ENCODE measurements at places on chromosomes 6 and 20.
A peak's percentile ranks its signal among the peaks of the same experiment; 100 is the strongest.

- DNase-seq = no peak
Observed at GRCh38 chr6:41545247-41545702, 906 bp upstream of the FOXP4 start.

DNA sequence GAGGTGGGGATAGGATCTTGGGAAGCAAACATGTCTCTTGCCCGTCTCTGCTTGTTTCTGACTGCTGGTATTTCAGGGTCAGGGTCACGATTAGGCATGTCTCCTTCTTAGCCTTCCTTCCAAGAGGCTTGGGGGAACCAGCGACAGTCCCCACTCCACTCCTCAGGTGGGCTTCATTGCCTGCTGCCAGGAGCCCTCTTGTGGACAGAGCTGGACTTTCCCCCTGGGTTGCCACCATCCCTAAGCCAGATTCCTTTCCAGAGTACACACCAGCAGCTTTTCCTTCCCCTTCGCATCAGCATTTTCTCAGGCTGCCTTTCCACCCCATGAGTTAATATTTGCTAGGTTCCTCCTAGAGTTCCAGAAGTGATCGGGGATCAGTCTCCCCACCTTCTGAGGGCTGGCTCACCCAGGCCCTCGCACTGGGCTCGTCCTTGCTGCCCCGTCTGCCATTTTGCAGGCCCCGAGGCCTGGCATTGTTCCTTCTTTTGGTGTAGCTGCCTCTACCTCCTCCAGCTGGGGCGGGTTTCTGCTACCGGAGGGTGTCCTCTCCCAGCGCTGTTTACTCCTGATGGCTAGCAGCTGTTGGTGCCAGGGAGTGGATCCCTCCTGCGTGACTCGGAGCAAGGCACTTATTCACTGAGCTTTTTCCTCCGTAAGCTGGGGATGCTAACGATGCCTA, 8.8 kb upstream of the C20orf144 start:
- peak; percentile 76 for DNase-seq

DNA sequence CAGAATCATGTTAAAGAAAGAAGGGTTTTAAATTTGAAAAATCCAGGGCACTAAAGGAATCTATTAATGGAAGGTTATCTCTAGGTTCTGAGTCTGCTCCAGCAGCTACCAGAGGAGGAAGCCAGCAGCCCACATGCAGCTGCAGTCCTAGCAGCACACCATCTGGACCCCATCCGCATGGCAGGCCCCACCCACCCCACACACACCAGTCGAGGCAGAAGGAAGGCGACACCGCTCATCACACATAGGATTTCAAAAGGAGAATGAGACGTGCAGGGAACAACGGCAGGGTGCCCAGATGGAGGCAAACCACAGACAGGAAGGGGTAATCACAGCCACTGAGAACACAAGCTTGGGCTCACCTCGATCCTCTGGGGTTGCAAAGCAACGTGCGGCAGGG, 78.9 kb downstream of the GINS1 start:
- DNase-seq = no peak

DNA sequence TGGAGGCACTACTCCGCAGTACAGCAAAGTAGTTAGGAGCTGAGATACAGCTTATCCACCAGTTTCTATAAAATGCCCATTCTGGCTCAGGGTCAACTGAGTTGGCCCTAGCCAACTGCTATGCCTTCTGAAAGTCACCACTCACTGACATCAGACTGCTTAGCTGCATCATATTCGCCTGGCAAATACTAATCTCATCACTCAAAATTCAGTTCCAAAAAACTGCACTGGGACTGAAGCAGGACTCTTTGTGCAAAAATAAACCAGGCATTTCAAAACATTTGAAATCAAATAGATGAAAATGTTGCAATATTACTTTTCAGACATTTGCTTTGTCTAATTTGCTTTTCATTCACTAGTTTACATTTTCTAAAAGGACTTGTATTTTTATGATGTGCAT, 230.0 kb downstream of the ALDH8A1 start:
- no peak for DNase-seq

GRCh38 chr6:54248319-54248718, 59.9 kb upstream of the TINAG start:
- DNase-seq = no peak

DNA sequence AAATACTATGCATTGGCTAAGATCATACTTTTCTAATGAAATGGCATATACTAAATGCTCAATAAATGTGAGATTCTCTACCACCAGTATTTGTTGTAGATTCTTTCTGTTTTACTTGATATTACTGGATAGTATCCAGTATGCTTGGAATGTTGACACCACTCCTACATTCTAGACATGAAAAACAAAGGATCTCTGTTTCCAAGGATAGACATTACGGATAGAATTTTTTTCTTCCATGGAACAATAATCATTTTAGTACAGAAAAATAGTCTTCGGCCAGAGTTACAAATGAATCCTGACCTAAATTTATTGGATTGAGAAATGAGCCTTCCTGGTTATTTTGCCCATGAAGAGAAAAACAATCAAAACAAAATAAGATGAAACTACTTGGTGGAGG, 258.2 kb upstream of the NT5E start:
- no peak for DNase-seq

DNA sequence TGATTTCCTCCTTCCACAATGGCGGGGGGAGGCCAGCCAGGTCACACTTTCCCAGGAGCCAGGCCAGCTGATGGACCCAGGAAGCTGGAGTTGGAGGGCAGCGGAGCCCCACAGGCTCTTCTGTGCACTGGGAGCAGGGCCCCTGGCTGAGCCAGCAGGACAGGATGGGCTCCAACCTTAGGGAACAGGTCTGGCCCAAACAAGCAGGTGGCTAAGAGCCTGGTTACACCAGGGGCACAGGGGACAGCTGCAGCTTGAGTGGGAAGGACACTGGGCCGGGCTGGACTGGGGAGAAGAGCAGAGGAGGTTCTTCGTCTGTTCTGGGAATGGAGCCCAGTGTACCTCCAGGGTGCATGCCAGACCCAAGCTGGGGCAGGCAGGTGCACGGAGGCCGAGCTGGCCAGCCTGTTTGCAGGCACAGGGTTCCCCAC, 102.3 kb downstream of the DLL1 start:
- no peak for DNase-seq

DNA sequence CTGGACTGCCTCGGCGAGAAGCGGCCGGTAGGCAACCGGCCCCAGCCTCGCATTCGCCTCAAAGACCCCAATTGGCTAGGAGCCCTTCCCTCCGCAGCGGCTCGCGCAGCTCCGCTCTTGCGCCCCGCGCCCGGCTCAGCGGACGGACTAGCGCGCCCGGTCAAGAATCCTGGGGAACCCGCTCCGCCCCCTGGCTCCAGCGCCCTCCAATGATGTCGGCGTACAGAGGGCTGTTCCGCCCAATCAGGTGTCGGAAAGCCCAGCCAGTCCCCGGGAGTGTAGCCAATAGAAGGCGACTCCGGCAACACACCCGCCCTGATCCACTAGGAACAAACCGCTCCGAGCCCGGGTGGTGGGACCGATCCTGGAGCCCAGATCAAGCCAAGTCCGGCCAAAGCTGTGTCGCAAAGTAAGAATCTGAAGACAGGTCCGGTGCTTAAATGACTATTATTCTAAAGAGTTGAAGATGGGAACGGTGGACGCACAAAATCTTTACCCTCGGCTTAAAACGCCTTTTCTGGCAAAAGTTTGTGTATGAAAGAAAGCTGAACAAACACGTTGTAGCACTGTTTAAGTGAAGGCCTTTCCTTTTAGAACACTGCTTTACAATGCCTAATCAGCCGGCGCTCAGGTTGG, 132.2 kb downstream of the OGFRL1 start:
- peak; percentile 82 for DNase-seq

GRCh38 chr20:60804918-60805630, 447.0 kb upstream of the CDH4 start:
- no peak for DNase-seq

DNA sequence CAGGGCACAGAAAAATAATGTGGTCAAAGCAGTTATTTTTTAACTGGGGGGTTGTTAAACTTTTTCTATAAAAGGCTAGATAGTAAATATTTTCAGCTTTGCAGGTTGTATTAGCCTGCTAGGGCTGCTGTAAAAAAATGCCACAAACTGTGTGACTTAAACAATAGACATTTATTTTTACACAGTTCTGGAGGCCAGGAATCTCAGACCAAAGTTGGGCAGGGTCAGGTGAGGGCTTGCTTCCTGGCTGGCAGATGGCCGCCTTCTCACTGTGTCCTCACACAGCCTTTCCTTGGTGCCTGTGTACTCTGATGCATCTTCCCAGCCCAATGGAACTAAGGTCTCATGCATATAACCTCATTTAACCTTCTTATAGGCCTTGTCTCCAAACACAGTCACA, 294.7 kb downstream of the PTPRT start:
- DNase-seq = no peak

DNA sequence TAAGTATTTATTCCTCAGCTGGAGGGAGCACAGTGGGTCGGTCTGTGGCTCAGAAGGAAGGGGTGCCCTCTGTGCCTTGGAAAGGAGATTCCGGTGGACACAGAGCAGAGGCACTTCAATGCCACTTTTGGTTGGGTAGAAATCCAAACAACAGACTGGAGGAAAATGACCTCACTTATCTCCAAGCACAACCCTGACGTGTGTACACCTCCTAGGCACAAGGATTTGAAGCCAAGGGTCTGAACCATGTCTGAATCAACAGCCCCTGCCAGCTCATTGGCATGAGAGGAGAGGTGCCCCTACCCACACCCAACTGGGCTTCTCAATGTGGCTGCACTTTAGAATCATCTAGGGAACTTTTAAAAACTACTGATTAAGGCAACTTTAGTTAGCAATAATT, 13.4 kb downstream of the CD24 start:
- DNase-seq = no peak

GRCh38 chr6:163513570-163514166, 99.2 kb downstream of the QKI start:
- DNase-seq = peak; percentile 27

DNA sequence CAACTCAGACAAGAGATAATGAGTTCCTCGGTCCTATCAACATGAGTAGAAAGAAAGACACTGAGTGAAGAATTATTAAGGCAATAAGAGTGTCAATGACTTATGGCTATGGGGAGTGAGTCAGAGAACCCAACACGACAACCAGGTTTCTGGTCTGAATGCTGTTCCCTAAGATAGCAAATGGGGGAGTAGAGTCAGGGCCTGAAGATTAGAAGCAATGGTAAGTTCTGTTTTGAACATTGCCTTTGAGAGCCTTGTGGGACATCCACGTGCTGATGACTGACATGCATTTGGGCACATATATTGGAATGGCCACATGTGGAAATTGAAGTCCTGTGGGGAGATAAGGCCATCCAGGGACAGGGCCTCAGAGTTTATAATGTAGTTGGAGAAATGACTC, 254.4 kb upstream of the TCF21 start:
- DNase-seq = no peak

GRCh38 chr6:111761783-111762312, 111.4 kb downstream of the FYN start:
- DNase-seq = peak; percentile 69

GRCh38 chr6:168865-169455, 123.3 kb upstream of the DUSP22 start:
- peak; percentile 70 for DNase-seq

DNA sequence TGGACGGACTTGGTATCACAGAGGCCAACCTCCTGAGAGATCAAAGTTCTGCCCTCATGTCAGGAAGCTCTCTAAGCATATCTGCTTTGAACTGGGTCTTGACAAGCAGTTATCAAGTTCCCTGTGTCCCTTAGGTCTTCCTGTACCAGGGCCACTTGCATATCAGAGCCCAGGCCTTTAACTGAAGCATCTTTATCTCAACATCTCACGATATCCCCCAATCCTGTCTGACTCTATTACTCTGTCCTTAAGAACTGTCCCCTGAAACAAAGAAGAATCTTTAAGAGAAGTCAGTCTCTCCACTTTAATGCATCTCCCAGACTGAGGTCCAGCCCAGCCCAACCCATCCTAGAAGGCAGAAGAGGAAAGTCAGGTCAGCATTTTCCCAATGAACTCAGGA, 8.2 kb downstream of the MAS1L start:
- DNase-seq = no peak

DNA sequence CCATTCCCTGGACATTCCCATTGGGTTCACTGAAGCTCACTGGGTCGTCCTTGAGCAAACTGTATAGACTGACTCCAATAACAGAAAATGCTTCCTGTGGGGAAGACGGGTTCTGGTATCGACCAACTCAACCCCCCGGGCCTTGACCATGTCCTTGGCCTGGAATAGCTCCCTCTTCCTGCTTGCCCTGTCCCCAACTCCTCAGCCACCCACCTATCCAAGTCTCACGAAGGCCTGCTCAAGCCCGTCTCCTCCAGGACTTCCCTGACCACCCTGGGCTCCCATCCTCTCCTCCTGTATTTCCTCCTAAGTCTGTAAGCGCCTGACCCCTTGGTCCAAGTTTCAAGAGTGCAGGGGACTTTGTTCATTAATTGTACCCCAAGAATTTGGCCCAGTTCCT, 2.8 kb upstream of the HMGA1 start:
- DNase-seq = no peak

DNA sequence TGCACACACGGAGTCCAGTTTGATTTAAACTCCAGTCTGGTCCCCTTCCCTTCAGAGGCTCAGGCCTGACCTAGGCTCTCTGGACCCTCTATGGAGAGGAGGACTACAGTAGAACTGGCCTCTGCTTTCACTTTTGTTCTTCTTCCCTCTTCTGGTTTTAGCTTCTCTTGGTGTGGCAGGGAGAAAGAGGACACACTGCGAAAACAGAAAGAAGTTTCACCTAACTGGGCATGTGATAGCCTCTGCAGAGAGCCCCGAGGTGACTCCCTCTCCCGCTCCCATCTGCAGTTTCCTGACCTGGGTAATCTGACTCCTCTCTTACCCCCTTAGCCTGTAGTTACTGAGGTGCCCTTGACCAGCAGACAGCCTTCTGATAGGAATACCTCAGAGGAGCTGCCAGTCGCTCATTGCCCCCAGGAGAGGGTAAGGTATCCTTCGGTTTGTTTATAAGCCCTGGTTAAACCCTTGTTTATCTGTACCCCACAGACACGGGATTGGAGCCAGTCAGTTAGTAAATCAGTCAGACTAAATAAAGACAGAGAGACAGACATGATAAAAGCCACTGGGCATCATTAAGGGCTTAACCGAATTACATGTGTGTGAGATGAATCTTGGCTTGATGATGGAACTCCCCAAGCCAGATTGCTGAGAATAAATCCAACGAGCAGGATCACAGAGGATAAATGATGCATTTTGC, 12.0 kb upstream of the DTNBP1 start:
- DNase-seq = no peak

DNA sequence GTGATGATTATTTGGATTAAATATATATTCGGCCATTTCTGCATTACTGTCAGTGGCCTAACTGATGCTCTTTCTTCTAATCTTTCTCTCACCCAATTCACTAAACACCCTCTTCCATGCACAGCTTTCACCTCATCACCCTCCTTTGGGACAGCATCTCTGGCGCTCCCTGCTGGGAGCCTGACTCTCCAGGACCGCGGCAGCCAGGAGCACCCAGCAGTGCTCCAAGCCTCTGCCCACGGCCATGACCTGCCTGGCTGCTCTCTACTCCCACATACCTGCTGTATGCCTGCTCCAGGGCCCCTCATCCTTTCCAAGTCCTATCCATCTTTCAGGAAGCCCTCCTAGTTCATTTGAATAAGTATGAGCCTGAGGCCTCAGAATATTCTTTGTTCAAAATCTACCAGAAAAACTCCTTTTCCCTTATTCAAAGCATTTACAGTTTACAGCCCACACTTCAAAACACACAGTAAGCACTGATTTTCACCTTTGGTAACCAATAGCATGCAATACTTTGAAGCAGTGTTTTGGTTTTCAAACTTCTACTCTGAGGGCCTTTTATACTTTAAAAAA, 15.2 kb downstream of the CTCFL start:
- DNase-seq = peak; percentile 58

Measured in hematopoietic multipotent progenitor cell treated with erythropoietin and hydrocortisone succinate and interleukin-3 and kit ligand, for 4 days (in vitro differentiated cells).